Bladder microvascular endothelial cell (primary cell): ENCODE measurements at places on chromosomes 1 and 21. TPM values are rescaled to one million over a fixed set of nuclear protein-coding genes. Genes with fewer than 3 reads are reported as not detected.

CDK18 gene
- 0.16 and 0.31 TPM in 2 replicates for total RNA-seq

IRF6 gene
- 1.5 and 1.9 TPM in 2 replicates for total RNA-seq

FMN2 gene
- 0.49 TPM in 1 of 2 replicates, not detected in the other for total RNA-seq

SPATA17 gene
- total RNA-seq, result 0.06 TPM in 1 of 2 replicates, not detected in the other

HDGF gene
- total RNA-seq, result 155 and 276 TPM in 2 replicates

MYBPHL gene
- not detected in 2 replicates for total RNA-seq

RAB13 gene
- total RNA-seq, result 48.4 and 87.2 TPM in 2 replicates

RXFP4 gene
- total RNA-seq, result 0.06 and 0.16 TPM in 2 replicates
